ENCODE measurements at places on chromosomes 7 and 10.
A peak's percentile ranks its signal among the peaks of the same experiment; 100 is the strongest.

- no peak for ATAC-seq
- peaks cover 98% of the 10 kb centered on the region for H3K4me1 ChIP-seq
- no peaks in the 10 kb centered on the region for H3K36me3 ChIP-seq
- H3K27ac ChIP-seq: peak overlapping the region; percentile 69
Observed at GRCh38 chr10:124075231-124075955, 18.0 kb downstream of the CHST15 start.

GRCh38 chr10:24453404-24453830 is 244.5 kb downstream of the KIAA1217 start:
- ATAC-seq: no peak
- no peaks in the 10 kb centered on the region for H3K36me3 ChIP-seq
- no peaks in the 10 kb centered on the region for H3K27me3 ChIP-seq

GRCh38 chr7:151168003-151168786 is 701 bp upstream of the GBX1 start:
- H3K4me1 ChIP-seq: peaks cover 19% of the 10 kb centered on the region
- no peaks in the 10 kb centered on the region for H3K36me3 ChIP-seq
- H3K4me3 ChIP-seq: peak overlapping the region; percentile 54
- H3K27me3 ChIP-seq: peaks cover 66% of the 10 kb centered on the region

GRCh38 chr7:43648473-43649406 is 65.8 kb downstream of the STK17A start:
- H3K27me3 ChIP-seq: no peaks in the 10 kb centered on the region
- no peak overlapping the region for H3K4me3 ChIP-seq
- peaks cover 55% of the 10 kb centered on the region for H3K4me1 ChIP-seq
- no peak for ATAC-seq

GRCh38 chr10:63798599-63799498 is 277.6 kb downstream of the REEP3 start:
- H3K36me3 ChIP-seq: no peaks in the 10 kb centered on the region
- H3K27ac ChIP-seq: peak overlapping the region; percentile 55
- peak; percentile 82 for ATAC-seq
- peaks cover 7% of the 10 kb centered on the region for H3K4me1 ChIP-seq

GRCh38 chr10:4766454-4766853 is 59.6 kb upstream of the AKR1E2 start:
- no peak overlapping the region for H3K4me3 ChIP-seq
- no peak for ATAC-seq
- no peaks in the 10 kb centered on the region for H3K36me3 ChIP-seq

DNA sequence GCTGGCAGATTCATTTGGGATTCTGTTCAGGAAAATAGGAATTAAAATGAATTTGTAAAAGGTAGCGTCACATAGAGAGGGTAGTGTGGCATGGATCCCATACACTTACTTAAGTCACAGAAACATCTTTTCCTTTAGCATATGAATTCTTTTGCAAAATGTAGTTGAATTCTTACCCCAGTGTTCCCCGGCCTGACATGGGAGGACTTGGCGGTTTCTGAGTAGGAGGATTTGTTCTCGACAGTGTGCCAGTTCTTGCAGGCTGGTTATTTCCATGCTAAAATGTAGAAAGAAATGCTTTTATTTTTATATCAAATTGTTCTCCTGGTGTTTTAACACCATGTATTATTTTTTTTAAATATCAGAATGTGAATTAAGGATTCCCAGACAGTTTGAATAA is 72.6 kb downstream of the PDSS1 start:
- no peak overlapping the region for H3K27ac ChIP-seq
- H3K27me3 ChIP-seq: no peaks in the 10 kb centered on the region
- no peaks in the 10 kb centered on the region for H3K36me3 ChIP-seq
- no peak overlapping the region for H3K4me3 ChIP-seq
- H3K4me1 ChIP-seq: no peaks in the 10 kb centered on the region

- no peak overlapping the region for H3K4me3 ChIP-seq
- no peak overlapping the region for H3K27ac ChIP-seq
- H3K36me3 ChIP-seq: no peaks in the 10 kb centered on the region
- ATAC-seq: no peak
- H3K27me3 ChIP-seq: no peaks in the 10 kb centered on the region
Observed at GRCh38 chr7:2819161-2819953, 24.8 kb downstream of the GNA12 start.
